Stimulated activated CD8-positive, alpha-beta memory T cell treated with anti-CD3 and anti-CD28 coated beads, Interleukin-4, amount 100 ng/mL, for 4 hours (primary cell): ENCODE measurements at places on chromosomes 6 and 20.

DNA sequence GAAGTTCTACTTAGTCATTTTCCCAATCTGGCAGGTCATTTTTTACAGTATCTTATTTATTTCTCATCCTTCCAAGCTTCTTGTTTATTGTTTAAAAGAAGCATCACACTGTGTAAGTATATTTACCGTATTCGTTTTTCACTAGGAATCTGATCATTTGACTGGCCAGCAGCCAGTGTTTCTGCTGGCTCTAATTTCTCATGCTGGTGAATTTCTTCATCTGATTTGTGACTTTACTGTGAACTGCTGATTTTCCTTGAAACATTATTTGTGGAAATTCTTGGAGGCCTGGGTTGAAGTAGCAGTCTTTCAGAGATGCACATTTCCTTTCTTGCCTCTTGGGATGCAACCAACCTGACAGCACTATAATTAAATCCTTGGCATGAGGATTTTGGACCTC is 65.9 kb downstream of the PREP start:
- DNase-seq = no peak

GRCh38 chr6:107600121-107600520 is 110.2 kb downstream of the SOBP start:
- DNase-seq = no peak

GRCh38 chr6:25322692-25323091 is 43.5 kb downstream of the CARMIL1 start:
- DNase-seq = no peak

DNA sequence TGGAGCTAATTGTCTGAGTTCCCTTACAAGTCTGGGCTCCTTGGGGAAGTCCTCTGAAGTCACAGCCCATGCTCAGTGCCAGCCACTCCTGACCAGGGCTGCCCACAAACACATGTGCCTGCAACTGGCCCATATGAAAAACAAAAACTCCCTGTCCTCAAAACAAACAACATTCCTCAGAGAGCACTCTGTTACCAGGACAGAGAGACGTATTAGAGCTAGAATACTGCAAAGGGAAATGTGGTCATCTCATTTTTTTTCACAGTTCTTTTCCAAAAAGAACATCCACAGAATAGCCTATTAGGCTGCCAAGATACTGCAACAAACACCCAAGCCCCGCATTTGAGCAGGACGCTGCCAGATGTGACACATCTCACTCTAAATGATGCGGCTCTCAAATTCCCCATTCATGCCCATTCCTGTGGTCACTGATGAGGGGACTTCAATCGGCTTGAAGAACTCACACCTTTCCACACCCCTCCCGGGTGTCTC is 71.1 kb downstream of the SLC22A23 start:
- no peak for DNase-seq

DNA sequence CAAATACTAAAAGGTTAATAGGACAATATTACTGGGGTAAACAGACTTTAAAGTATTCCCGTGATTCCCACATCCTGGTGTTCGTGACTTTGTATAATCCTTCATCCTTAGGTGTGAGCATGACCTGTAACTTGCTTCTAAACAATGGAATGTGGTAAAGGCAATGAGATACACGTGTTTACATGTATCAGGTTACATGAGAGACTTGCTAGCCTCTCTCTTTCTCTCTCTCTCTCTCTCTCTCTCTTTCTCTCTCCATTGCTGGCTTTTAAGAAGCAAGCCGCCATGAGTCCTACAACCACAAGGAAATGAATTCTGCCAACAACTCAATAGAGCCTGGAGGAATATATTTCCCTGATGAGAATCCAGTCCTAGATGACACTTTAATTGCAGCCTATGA is 83.9 kb upstream of the LGSN start:
- no peak for DNase-seq

GRCh38 chr20:32458061-32458836 is 100.1 kb downstream of the ASXL1 start:
- no peak for DNase-seq

GRCh38 chr6:14888575-14889000 is 357.3 kb upstream of the JARID2 start:
- no peak for DNase-seq

GRCh38 chr6:170086639-170087420 is 204.0 kb downstream of the DLL1 start:
- no peak for DNase-seq

- DNase-seq = no peak
Measured at GRCh38 chr6:166951670-166952060, 4.7 kb downstream of the RNASET2 start.

DNA sequence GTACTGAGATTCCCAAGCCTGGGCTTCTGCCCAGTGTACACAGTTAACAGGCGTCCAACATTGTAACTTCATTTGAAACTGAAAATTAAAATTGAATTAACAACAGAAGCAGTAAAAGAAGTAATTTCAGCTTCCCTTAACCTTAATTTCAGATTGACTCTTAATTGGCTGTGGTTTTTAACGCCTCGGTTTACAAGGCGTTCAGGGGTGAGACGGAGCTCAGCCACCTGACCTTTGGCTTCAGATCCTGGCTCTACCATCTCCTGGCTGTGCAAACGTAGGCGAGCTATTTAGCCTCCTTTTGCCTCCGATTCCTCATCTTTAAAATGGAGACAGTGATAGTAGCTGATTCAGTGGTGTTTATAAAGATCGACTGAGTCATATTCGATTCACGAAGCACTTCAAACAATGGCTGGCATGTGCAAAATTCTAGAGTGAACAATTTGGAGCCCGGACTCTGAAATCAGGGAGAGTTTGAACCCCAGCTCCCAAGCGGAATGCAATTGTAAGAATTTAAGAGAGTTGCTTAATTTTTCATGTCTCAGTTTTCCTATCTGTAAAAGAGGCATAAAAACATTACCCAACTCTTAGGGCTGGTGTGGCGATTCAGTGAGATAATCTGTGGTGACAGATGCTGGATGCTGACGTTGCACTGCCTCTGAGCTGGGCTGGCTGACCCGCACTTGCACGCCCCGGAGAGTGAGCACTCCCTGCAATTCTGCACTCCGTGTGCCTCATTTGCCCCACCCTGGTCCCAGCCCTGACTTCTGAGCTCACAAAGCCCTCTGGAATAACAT is 23.5 kb upstream of the OCSTAMP start:
- no peak for DNase-seq

DNA sequence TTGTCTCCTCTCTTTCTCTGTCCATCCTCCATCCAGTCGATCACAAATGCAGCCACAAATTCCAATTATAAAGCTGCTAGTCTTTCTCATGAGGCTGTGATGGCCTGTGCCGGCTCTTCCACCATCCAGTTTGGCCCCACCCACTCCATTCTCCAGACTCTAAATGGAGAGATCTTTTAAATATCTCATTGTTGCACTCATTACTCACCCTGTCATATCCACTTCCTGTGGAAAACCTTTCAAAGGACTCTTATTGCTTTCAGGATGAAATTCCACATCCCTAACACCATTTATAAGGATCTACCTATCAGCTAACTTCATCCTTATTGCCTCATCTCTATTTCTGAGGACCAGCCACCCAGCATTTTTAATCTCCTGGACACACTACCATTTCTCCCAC is 70.6 kb downstream of the NRN1 start:
- DNase-seq = no peak

DNA sequence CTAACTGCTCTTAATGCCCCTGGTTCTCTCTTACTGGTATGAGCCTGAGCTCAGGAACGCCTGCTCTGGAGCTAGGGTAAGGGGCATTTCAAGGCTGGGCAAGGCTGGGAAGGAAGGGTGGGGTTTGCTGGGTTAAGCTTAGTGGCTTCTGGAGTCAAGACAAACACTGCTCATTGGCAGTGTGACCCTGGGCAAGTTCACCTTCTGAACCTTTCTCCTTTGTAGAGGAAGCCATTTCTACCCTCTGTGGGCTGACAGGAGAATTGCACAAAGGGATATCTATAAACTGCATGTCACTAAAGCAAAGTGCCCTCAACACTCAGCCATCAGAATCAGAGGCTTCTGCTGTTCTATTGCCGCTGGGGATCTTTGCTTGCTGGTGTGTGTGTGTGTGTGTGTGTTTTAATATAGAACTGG is 20.3 kb upstream of the LRRN4 start:
- DNase-seq = no peak

- no peak for DNase-seq
Measured at GRCh38 chr6:162541019-162541601, 186.5 kb downstream of the PRKN start.

- DNase-seq = peak; percentile 12
Measured at GRCh38 chr6:1554476-1555310, 55.0 kb upstream of the FOXC1 start.

GRCh38 chr20:43979576-43980105 is 65.0 kb downstream of the TOX2 start:
- no peak for DNase-seq

- no peak for DNase-seq
Measured at GRCh38 chr6:29519291-29520010, 31.7 kb upstream of the MAS1L start.

DNA sequence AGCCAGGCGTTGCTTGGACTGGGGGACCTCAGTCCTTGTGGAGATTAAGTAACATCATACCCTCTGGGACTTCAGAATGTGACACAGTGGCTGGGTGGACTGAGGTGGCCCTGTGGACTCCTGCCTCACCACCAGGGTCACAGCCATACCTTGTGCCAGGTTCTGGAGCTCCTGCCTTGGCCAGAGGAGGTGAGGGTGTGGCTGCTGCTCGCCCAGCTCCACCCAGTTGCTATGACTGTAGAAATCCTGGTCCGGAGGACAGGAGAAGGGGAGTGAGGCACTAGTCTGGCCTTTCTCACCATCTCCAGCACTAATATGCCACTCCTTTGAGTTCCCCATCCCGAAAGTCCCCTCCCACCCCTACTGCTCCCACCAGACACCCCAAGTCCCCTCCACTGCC is 1.9 kb downstream of the VWA7 start:
- no peak for DNase-seq

- DNase-seq = no peak
Measured at GRCh38 chr6:151497905-151498304, 4.1 kb downstream of the CCDC170 start.

DNA sequence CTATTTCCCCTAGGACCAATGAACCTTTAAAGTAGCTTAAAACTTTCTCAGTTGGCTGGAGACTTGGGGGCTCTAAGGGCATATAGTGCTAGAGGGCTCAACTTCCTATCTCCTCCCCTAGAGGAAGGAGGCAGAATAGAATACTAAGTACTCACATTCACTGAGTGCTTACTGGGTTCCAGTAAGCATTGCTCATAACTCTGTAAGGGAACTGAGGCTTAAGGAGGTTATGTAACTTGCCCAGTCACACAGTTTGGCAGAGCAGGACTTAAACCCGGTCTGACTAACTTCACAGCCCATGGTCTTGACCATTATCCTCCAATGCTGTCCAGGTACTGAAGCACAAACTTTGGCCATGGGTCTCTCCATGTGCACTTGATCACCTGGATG is 12.5 kb downstream of the SESN1 start:
- no peak for DNase-seq

DNA sequence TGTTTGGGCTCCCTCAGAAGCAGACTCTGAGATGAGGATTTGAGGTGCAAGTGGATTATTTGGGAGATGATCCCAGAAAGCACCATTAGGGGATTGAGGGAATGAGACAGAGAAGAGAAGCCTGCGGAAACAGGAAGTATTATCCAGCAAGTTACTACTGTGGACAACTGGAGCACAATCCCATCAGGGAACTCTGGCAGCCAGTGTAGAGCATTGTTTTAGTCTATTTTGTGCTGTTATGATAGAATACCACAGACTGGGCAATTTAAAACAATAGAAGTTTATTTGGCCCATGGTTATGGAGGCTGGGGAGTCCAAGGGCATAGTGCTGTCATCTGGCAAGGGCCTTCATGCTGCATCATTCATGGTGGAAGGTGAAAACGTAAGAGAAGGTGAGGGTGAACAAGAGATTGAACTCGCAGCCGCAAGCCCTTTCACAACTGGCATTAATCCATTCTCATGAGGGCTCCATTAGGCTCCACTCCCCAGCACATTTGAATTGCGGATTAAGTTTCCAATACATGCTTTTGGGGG is 43.5 kb upstream of the SLC9A8 start:
- no peak for DNase-seq

GRCh38 chr6:33692078-33692759 is 19.3 kb downstream of the UQCC2 start:
- DNase-seq = no peak

DNA sequence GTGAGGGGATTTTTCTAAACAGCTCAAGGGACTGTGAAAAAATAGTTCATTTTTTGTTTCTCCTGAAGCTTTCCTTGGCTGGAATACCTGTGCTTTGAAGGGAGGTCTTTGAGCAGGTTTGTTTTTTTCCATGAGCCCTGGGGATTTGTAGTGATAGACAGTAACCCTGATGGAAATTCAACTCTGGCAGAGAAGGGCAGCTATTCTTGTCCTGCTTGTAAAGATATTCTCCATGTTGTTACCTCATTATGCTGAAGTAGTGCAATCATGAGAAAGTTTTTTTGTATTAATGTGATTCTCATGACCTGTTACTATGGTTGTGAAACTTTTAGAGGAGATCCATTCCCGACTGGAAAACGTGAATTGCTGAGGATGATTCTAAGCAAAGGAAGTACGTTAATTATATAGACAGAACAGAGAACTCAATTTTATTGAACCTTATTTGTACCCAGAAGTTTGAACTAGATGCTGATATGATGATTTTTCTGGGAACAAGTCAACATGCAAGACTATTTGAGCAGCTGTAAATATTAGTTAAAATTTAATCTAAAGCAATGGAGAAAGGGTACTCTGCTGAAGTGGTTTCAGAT is 12.5 kb downstream of the UTRN start:
- no peak for DNase-seq

DNA sequence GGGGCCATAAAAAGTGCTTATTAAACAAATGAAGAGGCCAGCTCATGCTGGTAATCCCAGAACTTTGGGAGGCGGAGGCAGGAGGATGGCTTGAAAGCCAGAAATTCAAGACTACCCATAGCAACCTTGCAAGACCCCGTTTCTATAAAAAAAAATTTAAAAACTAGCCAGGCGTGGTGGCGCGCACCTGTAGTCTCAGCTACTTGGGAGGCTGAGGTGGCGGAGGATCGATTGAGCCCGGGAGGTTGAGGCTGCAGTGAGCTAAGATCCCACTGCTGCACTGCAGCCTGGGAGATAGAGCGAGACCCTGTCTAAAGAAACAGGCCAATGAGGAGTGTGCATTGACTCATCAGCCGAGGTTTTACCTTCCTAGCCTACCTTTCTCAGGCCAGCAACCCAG is 15.2 kb downstream of the NPEPL1 start:
- no peak for DNase-seq

GRCh38 chr6:87779542-87779941 is 77.5 kb upstream of the AKIRIN2 start:
- DNase-seq = no peak

- no peak for DNase-seq
Measured at GRCh38 chr6:56595490-56596122, 47.1 kb downstream of the DST start.

GRCh38 chr6:52535711-52536423 is 41.0 kb downstream of the TRAM2 start:
- no peak for DNase-seq
